ENCODE measurements at places on chromosomes 13 and 19. TPM values are rescaled to one million over a fixed set of nuclear protein-coding genes. Genes with fewer than 3 reads are reported as not detected.
A peak's percentile ranks its signal among the peaks of the same experiment; 100 is the strongest.

GRCh38 chr19:54851353-54851752, 1.1 kb downstream of the KIR3DL2 start:
- no peaks in the 10 kb centered on the region for H3K4me1 ChIP-seq
- no peaks in the 10 kb centered on the region for H3K36me3 ChIP-seq
- no peaks in the 10 kb centered on the region for H3K27me3 ChIP-seq
- H3K4me3 ChIP-seq, result no peak overlapping the region

GRCh38 chr13:73849292-73849691, 284.9 kb downstream of the KLF12 start:
- H3K4me3 ChIP-seq, result no peak overlapping the region
- peaks cover 11% of the 10 kb centered on the region for H3K36me3 ChIP-seq
- peaks cover 4% of the 10 kb centered on the region for H3K4me1 ChIP-seq
- no peak overlapping the region for H3K27ac ChIP-seq

The KLK4 gene
- not detected for total RNA-seq

- no peak for DNase-seq
- no peak overlapping the region for H3K4me3 ChIP-seq
- H3K27ac ChIP-seq, result no peak overlapping the region
- no peaks in the 10 kb centered on the region for H3K4me1 ChIP-seq
- no peaks in the 10 kb centered on the region for H3K36me3 ChIP-seq
These were observed 177.1 kb downstream of the RBM26 start for GRCh38 chr13:79228972-79229371.

DNA sequence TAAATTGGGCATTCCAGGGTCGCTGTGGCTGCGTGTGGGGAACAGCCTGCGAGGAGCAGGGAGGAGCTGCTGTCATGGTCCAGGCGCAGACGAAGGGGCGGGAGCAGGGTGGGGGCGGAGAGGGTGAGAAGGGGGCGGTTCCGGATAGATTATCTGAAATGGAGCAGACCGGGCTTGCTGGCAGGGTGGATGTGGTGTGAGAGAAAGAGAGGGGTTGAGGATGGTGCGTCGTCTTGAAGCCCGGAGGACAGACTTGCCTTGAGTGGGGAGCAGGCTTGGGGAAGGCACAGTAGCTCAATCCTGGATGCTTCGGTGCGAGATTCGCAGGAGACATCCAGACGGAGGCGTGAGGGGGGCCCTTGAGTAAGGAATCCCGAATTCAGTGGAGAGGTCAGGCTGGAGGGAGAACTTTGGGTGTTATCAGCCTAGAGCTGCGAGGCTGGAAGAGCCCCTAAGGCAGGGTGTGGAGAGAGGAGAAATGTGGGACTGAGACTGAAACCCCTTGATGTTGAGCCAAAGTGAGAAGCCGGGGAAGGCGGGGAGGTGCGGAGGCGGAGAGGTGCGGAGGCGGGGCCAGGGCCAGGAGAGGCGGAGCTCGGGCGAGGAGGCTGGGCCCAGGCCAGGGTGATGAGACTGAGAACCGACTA, 40.6 kb downstream of the DPF1 start:
- no peak overlapping the region for H3K4me3 ChIP-seq
- DNase-seq, result no peak
- H3K27ac ChIP-seq, result no peak overlapping the region
- H3K27me3 ChIP-seq, result no peaks in the 10 kb centered on the region
- H3K36me3 ChIP-seq, result peaks cover 4% of the 10 kb centered on the region

The CEACAM16 gene
- total RNA-seq, result not detected

DNA sequence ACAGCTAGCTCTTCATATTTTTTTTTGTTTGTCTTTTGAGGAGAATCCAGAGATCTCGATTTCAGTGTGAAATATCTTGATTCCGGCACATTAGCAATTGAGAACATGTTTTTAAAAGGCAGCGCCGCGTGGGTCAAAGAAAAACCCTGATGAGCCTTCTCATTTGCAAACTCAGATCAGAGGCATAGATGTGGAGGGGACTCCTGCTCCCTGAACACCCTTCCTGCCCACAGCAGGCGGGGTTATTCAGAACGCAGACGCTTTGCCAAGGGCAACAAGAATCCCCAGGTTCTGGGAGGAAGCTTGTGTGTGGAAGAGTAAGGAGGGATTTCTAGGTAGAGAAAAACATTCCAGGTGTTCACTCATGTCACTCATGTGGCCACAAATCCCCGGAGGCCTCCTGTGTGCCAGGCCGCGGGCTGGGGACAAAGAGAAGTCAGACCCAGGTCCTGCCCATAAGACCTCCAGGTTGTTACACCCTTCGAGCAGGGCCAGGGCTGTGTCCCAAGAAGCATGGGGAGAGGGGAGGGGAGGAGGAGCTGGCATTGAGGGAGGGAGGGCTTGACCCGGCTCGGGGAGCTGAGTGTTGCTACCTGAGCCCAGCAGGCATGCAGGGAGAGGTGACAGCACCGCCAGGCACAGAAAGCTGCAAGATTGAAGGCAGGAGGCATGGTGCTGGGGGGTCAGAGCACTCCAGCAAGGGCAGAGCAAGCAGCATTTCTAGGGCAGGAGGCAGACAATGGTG, 15.9 kb upstream of the IGLON5 start:
- H3K27ac ChIP-seq, result no peak overlapping the region
- no peaks in the 10 kb centered on the region for H3K36me3 ChIP-seq
- no peaks in the 10 kb centered on the region for H3K27me3 ChIP-seq
- no peaks in the 10 kb centered on the region for H3K4me1 ChIP-seq

- H3K4me1 ChIP-seq, result no peaks in the 10 kb centered on the region
- no peak overlapping the region for H3K4me3 ChIP-seq
- H3K36me3 ChIP-seq, result no peaks in the 10 kb centered on the region
- no peak for DNase-seq
These were observed 661.0 kb upstream of the MIR17HG start for GRCh38 chr13:90686442-90686841.

GRCh38 chr13:71876648-71877255, 9.7 kb upstream of the DACH1 start:
- DNase-seq, result no peak
- H3K4me3 ChIP-seq, result no peak overlapping the region
- no peak overlapping the region for H3K27ac ChIP-seq
- no peaks in the 10 kb centered on the region for H3K36me3 ChIP-seq
- H3K27me3 ChIP-seq, result peaks cover 25% of the 10 kb centered on the region

DNA sequence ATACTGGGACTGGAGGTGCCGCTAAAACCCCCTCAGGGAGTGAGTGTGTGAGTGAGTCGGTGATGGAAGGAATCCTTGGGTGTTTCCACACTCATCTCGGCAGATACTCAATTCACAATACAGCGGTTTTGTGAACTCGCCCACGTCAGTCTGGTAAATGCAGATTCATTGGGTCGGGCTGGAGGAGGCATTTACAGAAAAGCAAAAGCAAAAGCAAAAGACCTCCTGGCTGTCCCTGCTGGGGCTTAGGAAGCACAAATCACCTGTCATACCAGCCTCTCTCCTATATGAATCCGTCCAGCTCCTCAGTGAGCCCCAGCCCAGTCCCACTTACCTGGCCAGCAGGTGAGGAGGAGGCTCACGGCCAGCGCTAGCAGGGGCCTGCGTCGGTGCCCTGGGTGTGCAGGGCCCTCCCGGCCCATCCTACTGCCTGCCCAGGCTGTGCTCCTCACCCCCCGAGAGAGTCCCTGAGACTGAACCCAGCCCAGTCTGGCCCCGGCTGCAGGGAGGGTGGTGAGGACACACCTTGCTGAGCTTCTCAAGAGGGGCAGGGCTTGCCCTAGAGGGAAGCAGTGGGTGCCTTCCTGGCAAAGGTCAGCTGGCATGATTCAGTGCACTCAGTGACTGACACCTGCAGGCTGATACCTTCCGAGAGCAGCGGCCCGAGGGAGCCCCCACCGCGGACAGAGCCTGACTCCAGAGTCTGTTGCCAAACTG, at the start of gene MUC16:
Gene MUC16, minus strand, starts transcription at position 475 of the 717 bp plus-strand sequence.
- H3K36me3 ChIP-seq, result no peaks in the 10 kb centered on the region
- no peak within 1 kb of the TSS for H3K27ac ChIP-seq
- no peaks in the 10 kb centered on the region for H3K27me3 ChIP-seq
- no peak for DNase-seq
- no peaks in the 10 kb centered on the region for H3K4me1 ChIP-seq
- H3K4me3 ChIP-seq, result no peak within 1 kb of the TSS

The FBN3 gene
- total RNA-seq, result not detected

DNA sequence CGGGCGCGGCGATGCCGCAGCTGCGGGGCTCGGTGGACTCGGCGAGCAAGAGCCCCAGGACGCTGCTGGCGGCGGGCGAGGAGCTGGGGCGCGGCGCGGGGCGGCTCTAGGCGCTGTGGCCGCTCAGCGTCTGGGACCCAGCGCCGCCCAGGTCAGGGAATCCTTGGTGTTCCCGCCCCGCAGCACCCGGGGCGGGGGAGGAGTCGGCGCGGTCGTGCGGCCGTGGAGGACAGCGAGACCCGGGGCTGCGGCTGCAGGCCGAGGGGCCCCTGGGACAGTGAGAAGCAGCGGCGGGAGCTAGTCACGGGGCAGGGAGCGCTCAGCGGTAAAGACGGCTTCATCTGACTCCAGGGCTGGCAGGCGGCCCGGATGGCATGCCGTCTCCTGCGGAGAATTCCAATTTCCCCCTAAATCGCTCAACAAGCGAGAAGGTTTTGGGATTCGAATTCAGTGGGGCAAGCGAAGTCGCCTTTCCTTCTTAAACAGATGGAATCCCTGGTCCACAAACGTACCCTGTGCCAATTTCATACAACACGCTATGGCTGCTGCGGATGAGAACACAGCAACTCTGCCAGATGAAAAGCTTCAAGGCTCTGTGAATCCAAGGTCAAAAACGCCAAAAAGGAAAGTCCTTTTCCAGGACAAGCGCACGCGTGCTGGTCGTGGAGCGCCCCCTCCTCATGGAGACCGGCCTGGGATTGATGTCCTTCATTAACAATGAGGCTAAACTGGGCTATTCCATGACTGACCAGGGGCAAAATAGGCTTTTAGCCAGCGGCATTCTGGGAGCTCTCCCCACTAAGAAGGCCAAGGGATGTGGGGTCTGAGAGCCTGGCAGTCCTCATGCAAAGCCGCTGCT, 4.2 kb upstream of the ZSCAN4 start:
- DNase-seq, result no peak
- H3K36me3 ChIP-seq, result no peaks in the 10 kb centered on the region
- H3K4me1 ChIP-seq, result no peaks in the 10 kb centered on the region
- peak overlapping the region; percentile 79 for H3K4me3 ChIP-seq
- H3K27me3 ChIP-seq, result peaks cover 9% of the 10 kb centered on the region

Data from activated T-helper 2 cell treated with anti-CD3 and anti-CD28 coated beads, Interferon-gamma antibody, Interleukin-2, Interleukin-4, amounts not matched to agents 10 μg/mL and 5 μg/mL and 100 μg/mL, durations not matched to agents 14 hours and 24 hours and 36 hours (primary cell).